ENCODE measurements at places on chromosomes 6 and 20.

- DNase-seq: no peak
Measured at GRCh38 chr20:46161921-46162320, 43.8 kb downstream of the CD40 start.

GRCh38 chr20:10447028-10447427, 11.9 kb downstream of the SLX4IP start:
- DNase-seq: peak; percentile 6

DNA sequence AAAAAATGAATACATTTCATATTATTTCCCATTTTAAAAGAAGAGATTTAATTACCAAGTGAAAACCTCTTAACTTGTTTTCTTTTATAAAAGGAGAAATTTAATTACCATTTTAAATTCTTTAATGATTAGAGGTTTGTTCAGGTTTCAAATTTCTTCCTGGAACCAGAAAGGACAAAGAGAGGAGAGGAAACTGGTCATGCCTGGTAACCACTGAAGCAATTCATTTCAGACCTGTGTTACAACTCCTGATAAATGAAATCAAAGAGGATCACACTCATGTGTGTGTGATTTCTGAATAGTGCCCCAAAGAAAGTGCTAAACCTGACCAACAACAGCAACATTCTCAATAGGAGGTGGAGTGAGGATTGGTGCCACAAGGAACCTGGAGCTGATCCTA, 12.6 kb upstream of the SLPI start:
- no peak for DNase-seq

GRCh38 chr6:7719364-7719850, 6.5 kb upstream of the BMP6 start:
- no peak for DNase-seq

- no peak for DNase-seq
Measured at GRCh38 chr6:149003560-149003959, 256.7 kb downstream of the UST start.

DNA sequence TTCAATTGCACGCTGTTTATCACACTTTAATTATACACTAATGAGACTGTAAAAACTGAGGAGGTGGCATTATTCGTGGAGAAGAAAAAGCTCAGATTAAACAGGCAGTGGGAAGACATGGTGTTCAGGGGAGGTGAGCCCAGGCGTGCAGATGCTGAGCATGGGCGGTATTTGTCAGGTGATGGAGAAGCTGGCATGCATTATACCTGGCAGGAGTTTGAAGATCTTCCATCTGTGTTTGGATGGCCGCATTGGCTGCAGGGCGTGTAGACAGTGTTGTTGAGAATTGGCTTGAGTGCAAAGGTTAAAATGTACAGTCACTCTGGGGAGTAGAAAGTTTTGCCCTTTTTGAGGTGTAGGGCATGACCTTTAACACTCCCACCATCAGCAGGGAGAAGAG, 213.8 kb downstream of the ERMARD start:
- no peak for DNase-seq

DNA sequence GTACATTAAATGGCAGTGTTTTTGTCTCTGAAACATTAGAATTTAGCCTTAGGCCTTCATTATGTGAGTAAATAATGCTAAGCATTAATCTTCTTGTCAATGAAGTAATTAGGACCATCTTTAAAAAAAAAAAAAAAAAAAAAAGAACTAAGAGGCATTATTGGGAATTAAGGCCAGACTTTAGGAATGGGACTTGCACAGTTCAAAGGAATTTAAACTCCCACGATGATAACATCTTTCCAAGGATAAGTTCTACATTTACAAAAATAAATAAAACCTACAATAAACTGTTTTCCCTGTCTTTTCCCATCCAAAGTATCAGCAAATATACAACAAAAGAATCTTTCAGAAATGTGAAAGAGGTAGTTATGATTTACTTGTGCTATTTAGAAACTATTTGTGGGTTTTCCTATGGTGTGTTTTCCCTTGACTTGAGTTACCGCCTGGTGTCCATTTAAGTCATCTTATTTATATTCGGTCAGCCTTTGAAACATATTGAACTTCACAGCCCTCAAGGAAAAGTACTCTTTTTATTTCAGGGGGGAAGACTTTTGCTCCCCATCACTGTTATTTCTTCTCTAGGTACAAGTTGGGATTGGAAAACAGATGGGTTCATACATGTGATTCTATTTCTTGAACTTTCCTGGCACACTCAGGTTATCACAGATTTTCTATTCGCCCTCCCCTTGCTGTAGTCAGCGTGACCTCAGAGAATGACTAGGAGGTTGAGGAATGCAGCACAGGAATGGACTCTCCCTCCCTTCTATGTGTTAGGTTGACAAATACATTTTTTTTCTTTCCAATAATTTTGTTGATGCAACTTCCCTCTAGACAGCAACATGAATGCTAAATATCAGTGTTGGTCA, 13.6 kb downstream of the STMND1 start:
- no peak for DNase-seq

- no peak for DNase-seq
Measured at GRCh38 chr6:11033825-11034224, 10.3 kb downstream of the ELOVL2 start.

- no peak for DNase-seq
Measured at GRCh38 chr20:59014680-59015389, 4.4 kb upstream of the TUBB1 start.

DNA sequence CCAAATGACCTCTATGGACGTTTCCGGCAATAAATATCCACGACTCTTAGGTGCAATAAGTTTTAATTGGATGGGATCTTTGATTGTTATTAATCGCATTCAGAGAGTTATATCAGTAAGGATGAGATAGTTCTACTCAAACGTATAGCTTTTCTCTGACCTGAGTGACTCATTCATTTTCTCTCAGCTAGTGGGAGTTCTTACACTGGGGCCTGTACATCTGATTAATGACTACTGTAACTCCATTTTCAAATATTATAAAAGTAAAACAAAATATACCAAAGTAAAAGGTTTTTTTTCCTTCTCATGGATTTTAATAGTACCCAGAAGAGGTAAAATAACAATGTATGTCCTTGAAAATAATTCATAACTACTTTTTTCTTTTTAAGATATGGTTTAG, 41.1 kb upstream of the SAMD5 start:
- no peak for DNase-seq

DNA sequence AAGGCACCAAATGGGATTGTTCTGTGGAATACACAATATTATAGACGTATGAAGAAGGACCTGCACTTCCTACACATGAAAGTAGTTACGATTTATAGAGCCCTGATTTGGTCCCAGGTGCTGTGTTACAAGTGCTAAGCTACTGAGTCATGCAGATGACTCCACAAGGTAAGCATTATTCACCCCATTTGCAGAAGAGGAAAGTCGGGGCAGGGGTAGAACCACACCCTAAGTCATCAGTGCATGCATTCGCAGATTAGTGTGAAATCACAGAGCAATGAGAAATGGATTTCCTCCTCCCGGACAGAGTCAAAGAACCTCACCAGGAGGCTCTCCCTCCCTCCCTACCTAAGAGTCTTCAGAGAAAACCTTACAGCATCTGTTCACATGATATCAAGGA, 279.5 kb downstream of the LRFN2 start:
- no peak for DNase-seq

- DNase-seq: no peak
Measured at GRCh38 chr6:168177103-168177891, 98.3 kb upstream of the FRMD1 start.
